ENCODE measurements at places on chromosomes 12 and 14. TPM values are rescaled to one million over a fixed set of nuclear protein-coding genes. Genes with fewer than 3 reads are reported as not detected.

GRCh38 chr12:5223881-5224280 is 180.2 kb downstream of the KCNA5 start:
- H3K27ac ChIP-seq, result no peak overlapping the region
- H3K36me3 ChIP-seq, result no peaks in the 10 kb centered on the region
- H3K4me3 ChIP-seq, result no peak overlapping the region
- H3K4me1 ChIP-seq, result no peaks in the 10 kb centered on the region
- no peak for DNase-seq
- H3K27me3 ChIP-seq, result no peaks in the 10 kb centered on the region

DNA sequence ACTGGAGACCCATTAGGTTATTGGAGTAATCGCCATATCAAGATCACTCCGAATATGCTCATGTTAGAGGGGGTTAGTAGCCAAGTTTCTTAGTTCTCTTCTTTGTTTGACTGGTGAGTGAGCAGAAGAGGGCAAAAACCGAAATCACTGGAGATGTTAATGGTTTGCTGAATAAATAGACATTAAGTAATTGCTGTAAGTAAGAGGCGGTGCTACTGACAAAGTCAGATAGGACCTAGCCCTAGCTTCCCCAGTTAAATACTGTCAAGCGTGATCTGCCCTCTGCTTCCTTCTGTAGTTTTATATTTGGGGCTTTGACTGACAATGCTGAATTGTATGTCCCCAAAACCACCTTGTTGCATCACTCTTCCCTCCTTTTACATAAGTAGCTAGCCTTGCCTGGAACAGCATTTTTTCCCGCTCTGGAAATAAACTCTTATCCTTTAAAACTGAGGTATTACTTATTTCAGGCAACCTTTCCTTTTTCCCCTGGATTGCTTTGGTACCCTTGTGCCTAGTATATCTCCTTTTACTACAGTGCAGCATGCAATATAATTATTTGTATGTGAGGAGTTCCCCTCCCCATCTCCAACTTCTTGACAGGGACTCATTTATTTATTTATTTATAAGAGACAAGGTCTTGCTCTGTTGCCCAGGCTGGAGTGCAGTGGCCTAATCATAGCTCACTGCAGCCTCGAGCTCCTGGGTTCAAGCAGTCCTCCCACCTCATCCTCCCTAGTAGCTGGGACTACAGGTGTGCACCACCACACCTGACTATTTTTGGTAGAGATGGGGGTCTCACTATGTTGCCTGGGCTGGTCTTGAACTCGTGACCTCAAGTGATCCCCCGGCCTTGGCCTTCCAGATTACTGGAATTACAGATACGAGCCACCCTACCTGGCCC is 1.4 kb downstream of the SNRPF start:
- peak overlapping the region; percentile 85 for H3K4me3 ChIP-seq
- peaks cover 66% of the 10 kb centered on the region for H3K4me1 ChIP-seq

C12orf50 gene
- not detected for total RNA-seq

SRRM4 gene
- total RNA-seq, result not detected

GRCh38 chr14:70902184-70902583 is 5.1 kb upstream of the PCNX1 start:
- H3K27ac ChIP-seq, result no peak overlapping the region
- no peak for DNase-seq

CLEC1B gene
- total RNA-seq, result not detected

DNA sequence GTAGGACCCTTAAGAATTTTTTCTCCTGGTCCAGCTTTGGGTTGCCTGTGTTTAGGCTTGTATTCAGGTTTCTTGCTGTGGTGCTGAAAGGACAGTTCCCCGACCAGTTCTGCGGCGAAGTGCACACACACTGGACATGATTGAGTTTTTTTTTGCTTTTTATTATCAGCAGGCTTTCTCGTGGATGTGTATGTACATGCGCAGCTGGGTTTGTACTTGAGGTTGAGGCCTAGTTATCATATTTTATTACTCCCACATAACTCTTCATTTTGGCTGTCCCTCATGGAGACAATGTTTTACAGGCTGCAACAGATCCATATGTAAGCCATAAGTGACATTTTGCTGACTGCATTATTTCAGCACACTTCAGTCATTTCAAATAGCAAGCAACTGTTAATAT is 2.5 kb downstream of the SCN8A start:
- H3K36me3 ChIP-seq, result no peaks in the 10 kb centered on the region
- no peak overlapping the region for H3K4me3 ChIP-seq
- H3K4me1 ChIP-seq, result peaks cover 8% of the 10 kb centered on the region

ALDH2 gene
- 103 TPM for total RNA-seq

GRCh38 chr14:34620839-34621238 is 9.1 kb downstream of the SNX6 start:
- DNase-seq, result no peak
- no peak overlapping the region for H3K27ac ChIP-seq
- H3K27me3 ChIP-seq, result no peaks in the 10 kb centered on the region
- H3K36me3 ChIP-seq, result peaks cover 48% of the 10 kb centered on the region
- no peaks in the 10 kb centered on the region for H3K4me1 ChIP-seq

DNA sequence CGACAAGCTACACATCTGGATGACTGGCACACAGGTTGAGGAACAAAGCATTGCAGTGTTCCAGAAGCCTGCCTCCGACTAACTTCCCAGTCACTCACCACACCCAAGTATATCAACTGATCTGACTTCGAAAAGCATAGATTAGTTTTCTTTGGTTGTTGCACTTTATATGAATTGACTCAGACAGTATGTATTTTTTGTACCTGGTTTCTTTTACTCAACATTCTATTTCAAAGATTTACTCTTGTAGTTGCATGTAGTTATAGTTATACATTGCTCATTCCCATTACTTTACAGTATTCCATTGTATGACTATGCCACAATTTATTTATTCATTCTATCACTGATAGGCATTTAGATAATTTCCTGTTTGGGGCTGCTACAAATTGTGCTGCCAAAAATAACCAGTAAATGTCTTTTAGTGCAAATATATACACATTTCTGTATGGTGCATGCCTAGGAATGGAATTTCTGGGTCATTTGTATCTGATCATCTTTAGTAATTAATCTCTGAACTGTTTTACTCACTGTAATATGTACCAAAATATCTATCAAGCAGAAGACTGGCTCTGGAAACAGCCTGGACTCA is 17.8 kb downstream of the PLCZ1 start:
- DNase-seq, result no peak
- no peak overlapping the region for H3K27ac ChIP-seq
- H3K4me1 ChIP-seq, result no peaks in the 10 kb centered on the region
- no peaks in the 10 kb centered on the region for H3K36me3 ChIP-seq

GRCh38 chr14:61463664-61464285 is 142.4 kb downstream of the PRKCH start:
- H3K36me3 ChIP-seq, result no peaks in the 10 kb centered on the region
- H3K4me3 ChIP-seq, result no peak overlapping the region
- H3K4me1 ChIP-seq, result peaks cover 43% of the 10 kb centered on the region
- H3K27ac ChIP-seq, result no peak overlapping the region
- DNase-seq, result no peak
- H3K27me3 ChIP-seq, result no peaks in the 10 kb centered on the region

GRCh38 chr12:15001733-15002382 is 29.0 kb downstream of the PDE6H start:
- H3K27ac ChIP-seq, result no peak overlapping the region
- H3K4me1 ChIP-seq, result no peaks in the 10 kb centered on the region

- no peaks in the 10 kb centered on the region for H3K36me3 ChIP-seq
- DNase-seq, result no peak
- peaks cover 17% of the 10 kb centered on the region for H3K4me1 ChIP-seq
- no peak overlapping the region for H3K4me3 ChIP-seq
- no peaks in the 10 kb centered on the region for H3K27me3 ChIP-seq
These were observed 6.3 kb downstream of the NTN4 start for GRCh38 chr12:95784286-95784685.

SYCP3 gene
- not detected for total RNA-seq

GRCh38 chr12:116838365-116838764 is 42.9 kb downstream of the HRK start:
- H3K4me1 ChIP-seq, result no peaks in the 10 kb centered on the region
- no peak overlapping the region for H3K27ac ChIP-seq
- H3K4me3 ChIP-seq, result no peak overlapping the region
- H3K27me3 ChIP-seq, result no peaks in the 10 kb centered on the region
- H3K36me3 ChIP-seq, result no peaks in the 10 kb centered on the region

OTX2 gene
- total RNA-seq, result not detected

DNA sequence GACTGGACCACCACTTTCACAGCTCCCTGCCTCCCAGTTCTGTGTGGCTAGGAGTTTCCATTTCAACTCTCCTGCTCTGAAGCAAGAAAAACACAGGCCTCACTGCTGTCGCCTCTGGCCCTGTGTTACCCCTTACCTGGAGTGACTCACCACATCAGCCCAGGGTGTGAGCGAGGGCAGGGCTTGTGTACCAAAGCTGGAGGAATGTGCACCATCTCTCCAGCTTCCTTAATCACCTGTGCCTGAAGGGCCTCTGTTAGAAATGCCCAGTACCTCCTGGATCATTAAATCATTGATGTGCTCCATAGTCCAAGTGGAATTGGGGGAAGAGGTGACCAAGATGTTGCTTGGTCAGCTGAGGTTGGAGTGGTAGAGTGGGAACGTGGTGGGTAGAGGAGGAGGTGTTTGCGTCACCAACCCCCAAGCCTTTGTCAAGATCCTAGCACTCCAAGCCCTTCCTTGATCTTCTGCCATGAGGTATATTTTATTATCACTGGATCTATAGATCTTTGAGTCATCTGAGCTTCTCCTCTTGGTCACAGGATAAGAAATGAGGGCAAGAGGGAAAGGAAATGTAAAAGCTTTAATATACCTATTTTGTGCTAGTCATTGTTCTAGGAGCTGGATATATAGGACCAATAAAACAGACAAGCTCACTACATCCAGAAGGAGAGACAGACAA is 51.3 kb downstream of the SSPN start:
- no peaks in the 10 kb centered on the region for H3K4me1 ChIP-seq
- H3K27ac ChIP-seq, result no peak overlapping the region
- no peak overlapping the region for H3K4me3 ChIP-seq
- no peaks in the 10 kb centered on the region for H3K36me3 ChIP-seq
- H3K27me3 ChIP-seq, result no peaks in the 10 kb centered on the region

DNA sequence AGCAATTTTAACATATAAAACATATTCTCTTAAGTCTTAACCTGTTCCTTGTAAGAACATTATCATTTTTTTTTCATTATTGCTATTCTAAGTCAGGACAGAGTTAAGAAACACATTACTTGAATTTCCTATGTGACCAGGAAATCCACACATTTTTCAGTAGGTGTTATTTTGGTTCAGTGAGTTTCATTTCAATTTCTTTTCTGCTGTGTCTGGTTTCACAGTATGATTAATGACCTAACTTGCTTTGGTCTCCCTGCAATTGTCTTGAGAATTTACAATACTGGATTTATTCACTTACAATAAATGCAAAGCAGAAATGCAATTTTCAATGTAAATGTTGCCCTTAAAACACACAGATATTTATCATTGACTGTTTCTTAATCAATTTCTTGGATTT is 396.9 kb upstream of the TMTC1 start:
- DNase-seq, result no peak
- H3K27ac ChIP-seq, result no peak overlapping the region
- no peak overlapping the region for H3K4me3 ChIP-seq
- no peaks in the 10 kb centered on the region for H3K27me3 ChIP-seq

GALNT16 gene
- 0.82 TPM for total RNA-seq

AQP2 gene
- total RNA-seq, result not detected

- no peaks in the 10 kb centered on the region for H3K27me3 ChIP-seq
- no peak for DNase-seq
- no peaks in the 10 kb centered on the region for H3K36me3 ChIP-seq
- no peaks in the 10 kb centered on the region for H3K4me1 ChIP-seq
These were observed 133.7 kb downstream of the SOX5 start for GRCh38 chr12:23815810-23816209.

PPP4R3A gene
- total RNA-seq, result 89.0 TPM

DNA sequence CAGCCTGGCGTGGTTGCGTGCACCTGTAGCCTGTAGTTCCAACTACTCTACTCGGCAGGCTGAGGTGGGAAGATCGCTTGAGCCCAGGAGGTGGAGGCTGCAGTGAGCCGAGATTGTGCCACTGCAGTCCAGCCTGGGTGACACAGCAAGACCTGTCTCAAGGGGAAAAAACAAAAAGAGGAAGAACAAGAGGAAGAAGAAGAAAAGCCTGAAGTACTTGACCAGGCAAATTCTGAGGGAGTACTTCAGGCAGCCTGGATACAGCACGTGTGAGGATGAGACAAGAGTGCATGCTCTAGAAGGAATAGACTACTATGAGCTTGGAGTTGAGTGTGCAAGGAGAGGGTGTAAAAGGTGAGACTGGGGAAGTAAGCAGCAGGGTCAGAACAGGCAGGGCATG is 1.8 kb downstream of the GDF3 start:
- no peaks in the 10 kb centered on the region for H3K27me3 ChIP-seq
- no peaks in the 10 kb centered on the region for H3K36me3 ChIP-seq
- H3K4me1 ChIP-seq, result no peaks in the 10 kb centered on the region

PSMA6 gene
- 1,579 TPM for total RNA-seq

BCAT1 gene
- total RNA-seq, result 142 TPM

DNA sequence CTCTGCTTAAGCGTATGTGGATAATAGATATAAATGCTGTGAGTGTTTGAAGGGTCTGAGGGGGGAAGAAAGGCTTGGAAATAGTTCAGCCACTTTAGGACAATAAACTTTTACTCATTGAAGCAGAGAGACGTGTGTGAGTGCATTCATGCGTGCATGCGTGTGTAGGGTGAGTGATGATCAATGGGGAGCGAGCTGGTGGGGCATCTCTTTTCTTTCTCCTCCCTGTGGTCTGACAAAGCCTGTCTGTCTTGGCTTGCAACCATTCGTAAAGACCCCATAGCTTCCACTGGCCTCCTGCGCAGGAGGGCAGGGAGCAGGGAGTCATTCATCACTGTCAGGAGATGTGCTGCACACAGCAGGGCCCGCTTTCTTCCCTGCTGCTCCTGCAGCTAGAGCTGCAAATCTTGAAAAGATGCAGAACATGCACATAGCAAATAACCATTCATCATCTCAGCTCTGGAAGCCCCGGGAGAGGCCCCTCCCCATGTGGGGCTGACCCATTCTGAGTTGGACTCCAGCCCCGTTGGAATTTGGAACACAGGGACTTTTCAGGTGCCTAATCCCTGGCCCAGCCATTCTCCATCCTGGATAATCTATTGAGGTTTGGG is 223.2 kb downstream of the PPM1H start:
- no peak overlapping the region for H3K27ac ChIP-seq
- no peaks in the 10 kb centered on the region for H3K4me1 ChIP-seq
- no peak for DNase-seq

FAM90A1 gene
- total RNA-seq, result not detected

- H3K27ac ChIP-seq, result peak overlapping the region; percentile 84
- H3K4me1 ChIP-seq, result peaks cover 27% of the 10 kb centered on the region
- no peaks in the 10 kb centered on the region for H3K36me3 ChIP-seq
- no peaks in the 10 kb centered on the region for H3K27me3 ChIP-seq
- DNase-seq, result no peak
These were observed 35.8 kb upstream of the SINHCAF start for GRCh38 chr12:31361730-31362114.

DNA sequence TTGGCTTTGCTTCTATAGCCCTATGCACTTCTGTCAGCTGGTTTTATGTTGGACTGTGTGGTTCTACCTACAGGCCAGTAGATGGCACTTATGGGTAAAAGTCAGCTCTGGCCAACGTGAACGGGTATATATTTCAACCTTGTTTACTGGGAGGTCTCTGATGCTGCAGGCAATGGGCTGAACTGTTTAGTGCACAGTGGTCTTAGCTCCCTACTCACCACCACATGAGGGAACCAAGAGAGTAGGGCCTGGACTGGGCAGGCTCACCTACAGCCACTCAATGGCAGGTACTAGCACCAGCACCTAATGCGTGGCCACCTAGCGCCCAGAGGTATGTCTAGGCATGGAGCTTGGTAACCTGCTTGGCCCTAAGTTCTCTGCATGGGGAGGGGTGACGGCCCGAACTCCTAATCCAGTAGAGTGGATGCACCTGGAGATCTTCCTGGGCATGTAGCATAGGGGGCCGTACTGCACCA is 481.8 kb downstream of the TMEM117 start:
- no peaks in the 10 kb centered on the region for H3K27me3 ChIP-seq
- no peak overlapping the region for H3K4me3 ChIP-seq
- H3K27ac ChIP-seq, result no peak overlapping the region
- H3K36me3 ChIP-seq, result no peaks in the 10 kb centered on the region
- peaks cover 11% of the 10 kb centered on the region for H3K4me1 ChIP-seq

All from HepG2 (cell line).